ENCODE measurements at places on chromosomes 3 and 15. TPM values are rescaled to one million over a fixed set of nuclear protein-coding genes. Genes with fewer than 3 reads are reported as not detected.

DNA sequence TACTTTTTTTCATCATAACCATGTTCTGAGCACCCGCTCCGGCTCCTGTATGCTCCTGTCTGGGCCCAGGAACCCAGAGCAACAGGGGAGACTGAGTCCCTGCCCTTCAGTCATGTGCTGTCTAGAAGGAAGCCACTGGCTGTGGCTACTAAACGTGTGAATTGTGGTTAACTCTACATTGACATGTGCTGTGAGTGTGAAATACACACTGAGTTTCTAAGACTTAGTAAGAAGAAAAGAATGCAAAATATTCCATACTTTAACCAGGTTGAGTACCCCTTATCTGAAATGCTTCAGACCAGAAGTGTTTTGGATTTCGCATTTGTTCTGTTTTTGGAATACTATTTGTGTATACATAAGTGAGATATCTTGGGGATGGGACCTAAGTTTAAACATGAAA is 42.8 kb upstream of the CGNL1 start:
- no peak overlapping the region for H3K27ac ChIP-seq
- no peak overlapping the region for H3K4me3 ChIP-seq
- no peak for DNase-seq
- peaks cover 40% of the 10 kb centered on the region for H3K4me1 ChIP-seq
- H3K36me3 ChIP-seq, result no peaks in the 10 kb centered on the region

CHRNA5 gene
- total RNA-seq, result 1.1 TPM

KCNAB1 gene
- 0.21 TPM for total RNA-seq

- no peak for DNase-seq
- H3K27ac ChIP-seq, result no peak overlapping the region
- H3K36me3 ChIP-seq, result no peaks in the 10 kb centered on the region
- no peaks in the 10 kb centered on the region for H3K4me1 ChIP-seq
Observed at GRCh38 chr3:194029846-194030245, 106.1 kb upstream of the HES1 start.

- H3K27ac ChIP-seq, result no peak overlapping the region
- no peaks in the 10 kb centered on the region for H3K4me1 ChIP-seq
- no peak overlapping the region for H3K4me3 ChIP-seq
- H3K36me3 ChIP-seq, result no peaks in the 10 kb centered on the region
Observed at GRCh38 chr3:63333815-63334214, 55.7 kb downstream of the SYNPR start.

- no peaks in the 10 kb centered on the region for H3K36me3 ChIP-seq
- H3K27me3 ChIP-seq, result peaks cover 19% of the 10 kb centered on the region
- no peak for DNase-seq
Observed at GRCh38 chr3:116886202-116886893, 176.8 kb downstream of the TUSC7 start.

SKOR1 gene
- total RNA-seq, result 0.42 TPM

ST3GAL6 gene
- 4.4 TPM for total RNA-seq

- H3K27me3 ChIP-seq, result peaks cover 2% of the 10 kb centered on the region
- peak overlapping the region; percentile 82 for H3K27ac ChIP-seq
- H3K36me3 ChIP-seq, result no peaks in the 10 kb centered on the region
- no peak overlapping the region for H3K4me3 ChIP-seq
- DNase-seq, result no peak
- peaks cover 33% of the 10 kb centered on the region for H3K4me1 ChIP-seq
Observed at GRCh38 chr15:38130740-38131498, 121.7 kb upstream of the SPRED1 start.

GRCh38 chr15:58616171-58616570 is 133.3 kb downstream of the ADAM10 start:
- H3K4me3 ChIP-seq, result no peak overlapping the region
- H3K27me3 ChIP-seq, result no peaks in the 10 kb centered on the region
- no peak for DNase-seq
- H3K36me3 ChIP-seq, result peaks cover 58% of the 10 kb centered on the region

ITGA11 gene
- total RNA-seq, result 1,161 TPM

IL17RE gene
- 0.89 TPM for total RNA-seq

GRCh38 chr15:55060836-55061235 is 135.9 kb downstream of the RSL24D1 start:
- H3K4me1 ChIP-seq, result no peaks in the 10 kb centered on the region
- H3K27ac ChIP-seq, result no peak overlapping the region
- no peak for DNase-seq
- H3K4me3 ChIP-seq, result no peak overlapping the region

GRCh38 chr3:39980058-39980457 is 170.6 kb downstream of the MYRIP start:
- no peaks in the 10 kb centered on the region for H3K36me3 ChIP-seq
- no peak overlapping the region for H3K27ac ChIP-seq
- no peaks in the 10 kb centered on the region for H3K4me1 ChIP-seq

SLC22A14 gene
- total RNA-seq, result 0.47 TPM

DNA sequence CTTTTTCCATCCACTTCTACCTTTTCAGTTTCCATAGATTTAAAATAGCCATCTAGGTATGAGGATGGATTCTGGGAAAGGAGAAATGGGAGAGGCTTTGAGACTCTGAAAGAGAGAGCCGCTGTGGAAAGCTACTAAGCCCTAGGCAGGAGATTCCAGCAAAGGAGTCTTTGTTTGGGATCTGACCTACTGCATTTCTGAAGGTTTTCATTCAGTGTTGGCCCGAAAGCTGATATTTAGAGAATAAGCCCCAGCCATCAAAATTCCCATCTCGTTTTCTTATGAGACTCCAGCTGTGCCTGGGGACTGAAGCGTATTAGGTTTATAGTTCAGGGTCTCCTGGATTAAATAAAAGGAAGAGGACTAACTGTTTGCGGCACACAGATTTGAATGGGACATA is 19.5 kb downstream of the LIPH start:
- H3K4me3 ChIP-seq, result no peak overlapping the region
- H3K4me1 ChIP-seq, result peaks cover 7% of the 10 kb centered on the region
- no peak overlapping the region for H3K27ac ChIP-seq
